ENCODE measurements at places on chromosomes 6 and 20.

- no peak for DNase-seq
Measured at GRCh38 chr6:21998582-21998981, 298.3 kb downstream of the PRL start.

GRCh38 chr20:56689852-56690485, 60.9 kb downstream of the TFAP2C start:
- DNase-seq, result no peak

- DNase-seq, result no peak
Measured at GRCh38 chr20:50354721-50355589, 155.2 kb upstream of the PTPN1 start.

GRCh38 chr6:152087096-152087495, 279.6 kb downstream of the ESR1 start:
- no peak for DNase-seq

GRCh38 chr6:78808356-78808891, 58.9 kb upstream of the IRAK1BP1 start:
- no peak for DNase-seq
